ENCODE measurements at places on chromosomes 16 and 17.

DNA sequence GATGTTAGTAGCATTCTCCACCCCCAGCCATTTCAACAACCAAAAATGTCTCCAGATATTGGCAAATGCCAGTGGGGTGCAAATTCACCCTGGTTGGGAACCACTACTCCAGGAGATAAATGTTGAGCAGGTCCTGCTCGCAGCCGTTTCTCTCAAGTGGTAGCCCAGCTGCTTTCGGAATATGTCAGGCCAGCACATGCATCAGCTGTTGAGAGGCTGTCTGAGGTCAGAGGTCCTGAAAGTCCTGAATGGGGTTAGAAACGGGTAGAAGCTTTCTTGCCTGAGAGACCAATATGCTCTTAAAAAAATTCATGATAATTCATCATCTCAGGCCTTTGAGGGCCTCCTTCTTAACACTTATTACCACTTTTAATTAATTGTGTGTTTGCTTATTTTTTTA, 31.0 kb downstream of the TEKT5 start:
- DNase-seq: no peak

- no peak for DNase-seq
Measured at GRCh38 chr17:19673623-19674022, 25.1 kb downstream of the ALDH3A2 start.

DNA sequence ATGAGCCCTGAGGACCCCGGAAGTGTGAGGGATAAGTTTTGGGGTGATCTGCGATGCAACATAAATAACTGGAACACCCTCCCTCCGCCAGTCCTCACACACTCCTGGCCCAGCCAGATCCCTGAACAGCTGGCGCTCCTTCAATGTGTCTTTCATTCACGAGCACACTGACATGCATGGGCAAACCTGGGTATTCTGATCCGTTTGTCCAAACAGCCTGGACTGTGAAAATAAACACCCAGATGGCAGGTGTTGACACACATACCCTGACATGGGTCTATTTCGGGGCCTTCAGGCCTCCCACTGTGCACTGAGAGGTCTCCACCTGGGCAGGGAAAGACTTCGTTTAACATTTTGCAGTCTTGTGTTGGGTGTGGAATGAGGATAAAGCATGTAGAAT, 3.0 kb upstream of the CPNE2 start:
- DNase-seq: no peak

GRCh38 chr16:19929062-19929511, 44.4 kb upstream of the GPRC5B start:
- no peak for DNase-seq

GRCh38 chr16:67150047-67150832, 558 bp downstream of the B3GNT9 start:
- no peak for DNase-seq

- no peak for DNase-seq
Measured at GRCh38 chr17:59829217-59830006, 63.3 kb downstream of the TUBD1 start.

GRCh38 chr16:10245002-10245401, 62.8 kb upstream of the GRIN2A start:
- no peak for DNase-seq

- DNase-seq: no peak
Measured at GRCh38 chr16:57039148-57039812, 49.9 kb downstream of the NLRC5 start.

- no peak for DNase-seq
Measured at GRCh38 chr17:17456251-17456650, 20.5 kb upstream of the MED9 start.

DNA sequence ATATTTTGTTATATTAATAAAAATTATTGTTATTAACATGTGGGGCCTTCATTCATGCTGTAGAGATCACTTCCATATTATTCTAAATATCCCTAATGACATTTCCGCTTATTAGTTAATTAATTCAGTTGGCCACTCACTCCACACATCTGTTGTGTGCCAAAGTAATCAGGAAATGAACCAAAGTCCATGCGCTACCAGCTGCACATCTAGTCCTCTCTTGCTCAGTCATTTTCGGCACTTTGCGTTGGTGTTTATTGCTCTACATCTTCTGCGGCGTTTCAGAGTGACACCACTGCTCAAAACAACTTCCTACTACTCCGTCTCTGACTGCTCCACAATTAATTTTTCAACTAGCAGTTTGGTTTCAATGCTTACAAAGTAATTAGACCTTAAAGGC, 101.4 kb upstream of the ZFHX3 start:
- no peak for DNase-seq

- no peak for DNase-seq
Measured at GRCh38 chr16:9594946-9595345, 503.5 kb downstream of the HAPSTR1 start.

DNA sequence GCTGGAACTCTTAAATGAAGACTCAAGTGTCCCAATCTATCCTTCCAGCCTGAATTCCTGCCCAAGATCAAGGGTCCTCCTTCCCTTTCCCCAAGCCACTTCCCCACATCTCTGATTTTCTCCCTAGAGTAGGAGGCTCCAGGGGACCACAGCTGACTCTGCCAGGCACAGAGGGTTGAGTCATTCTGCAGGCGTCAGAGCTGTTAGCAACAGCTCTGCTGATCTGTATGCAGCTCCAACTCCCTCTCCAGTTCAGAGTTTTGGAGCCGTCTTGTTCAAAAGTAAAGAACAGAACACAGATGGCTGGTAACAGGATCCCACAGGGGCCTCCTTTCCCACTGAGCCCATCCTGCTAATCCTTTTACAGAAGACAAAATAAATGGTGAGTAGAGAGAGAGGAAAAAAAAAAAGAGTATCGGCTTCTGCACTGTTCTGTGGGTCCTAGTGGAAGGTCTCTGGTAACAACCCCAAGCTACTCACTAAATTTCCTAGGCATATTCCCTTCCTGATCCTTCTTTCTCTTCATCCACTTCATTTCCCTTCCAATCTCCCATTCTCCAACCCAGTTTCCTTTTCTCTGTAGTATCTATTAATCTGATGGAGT, 13.4 kb upstream of the TAOK1 start:
- peak; percentile 34 for DNase-seq

- DNase-seq: no peak
Measured at GRCh38 chr16:72787130-72787513, 260.8 kb downstream of the ZFHX3 start.

DNA sequence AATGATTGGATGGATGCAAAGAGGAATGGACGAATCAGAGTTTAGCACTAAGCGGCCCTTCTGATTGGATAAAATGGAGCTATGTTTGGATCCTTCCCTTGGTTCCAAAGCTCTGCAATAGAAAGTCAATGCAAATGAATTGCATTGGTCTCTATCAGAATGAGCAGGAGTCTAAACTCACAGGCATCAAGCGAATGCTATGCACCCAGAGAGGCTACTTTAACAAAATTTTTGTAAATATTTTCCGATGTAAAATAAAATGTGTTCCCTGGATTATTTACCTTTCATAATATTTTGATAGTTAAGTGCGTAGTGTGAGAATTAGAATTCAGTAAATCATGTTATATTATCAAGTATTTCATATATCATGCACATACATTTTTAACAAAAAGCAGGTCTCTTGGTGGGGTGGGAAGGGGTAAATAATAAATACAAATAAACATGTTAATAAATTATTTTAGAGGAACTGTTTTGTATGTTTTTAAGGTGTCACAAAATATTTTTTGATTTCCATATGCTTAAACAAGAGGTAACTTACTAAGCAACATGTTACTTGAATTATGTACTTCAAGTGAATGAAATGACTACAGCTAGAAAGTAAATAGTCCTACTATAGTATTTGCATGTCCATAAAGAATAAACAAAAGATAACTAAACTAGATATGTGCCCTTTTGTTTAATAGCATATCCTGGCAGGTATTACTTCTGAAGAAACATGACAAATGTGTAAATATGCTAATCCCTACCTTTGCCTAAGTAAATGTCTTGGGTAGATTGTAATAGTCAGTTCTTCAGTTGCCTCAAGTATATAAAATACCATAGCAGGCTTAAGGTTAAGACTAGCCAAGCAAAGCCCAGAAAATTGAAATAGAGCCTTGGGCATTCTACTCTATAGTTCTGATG, 4.4 kb upstream of the UNK start:
- no peak for DNase-seq

DNA sequence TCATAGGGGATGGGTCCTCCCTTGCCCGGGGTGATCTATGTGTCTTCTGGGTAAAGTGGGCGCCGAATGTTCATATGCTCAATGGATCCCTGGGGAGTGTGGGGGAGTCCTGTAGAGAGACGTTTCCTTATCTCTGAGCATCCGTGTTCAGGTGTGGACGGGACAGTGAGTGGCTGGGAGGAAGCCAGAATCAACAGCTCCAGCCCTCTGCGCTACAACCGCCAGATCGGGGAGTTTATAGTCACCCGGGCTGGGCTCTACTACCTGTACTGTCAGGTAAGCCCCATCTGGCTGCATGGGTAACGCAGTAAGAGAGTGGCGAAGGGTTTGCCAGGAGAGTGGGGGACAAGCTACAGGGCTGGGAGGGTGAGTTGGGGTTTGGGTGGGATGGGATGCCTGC, 1.9 kb upstream of the TNFSF13 start:
- DNase-seq: no peak

DNA sequence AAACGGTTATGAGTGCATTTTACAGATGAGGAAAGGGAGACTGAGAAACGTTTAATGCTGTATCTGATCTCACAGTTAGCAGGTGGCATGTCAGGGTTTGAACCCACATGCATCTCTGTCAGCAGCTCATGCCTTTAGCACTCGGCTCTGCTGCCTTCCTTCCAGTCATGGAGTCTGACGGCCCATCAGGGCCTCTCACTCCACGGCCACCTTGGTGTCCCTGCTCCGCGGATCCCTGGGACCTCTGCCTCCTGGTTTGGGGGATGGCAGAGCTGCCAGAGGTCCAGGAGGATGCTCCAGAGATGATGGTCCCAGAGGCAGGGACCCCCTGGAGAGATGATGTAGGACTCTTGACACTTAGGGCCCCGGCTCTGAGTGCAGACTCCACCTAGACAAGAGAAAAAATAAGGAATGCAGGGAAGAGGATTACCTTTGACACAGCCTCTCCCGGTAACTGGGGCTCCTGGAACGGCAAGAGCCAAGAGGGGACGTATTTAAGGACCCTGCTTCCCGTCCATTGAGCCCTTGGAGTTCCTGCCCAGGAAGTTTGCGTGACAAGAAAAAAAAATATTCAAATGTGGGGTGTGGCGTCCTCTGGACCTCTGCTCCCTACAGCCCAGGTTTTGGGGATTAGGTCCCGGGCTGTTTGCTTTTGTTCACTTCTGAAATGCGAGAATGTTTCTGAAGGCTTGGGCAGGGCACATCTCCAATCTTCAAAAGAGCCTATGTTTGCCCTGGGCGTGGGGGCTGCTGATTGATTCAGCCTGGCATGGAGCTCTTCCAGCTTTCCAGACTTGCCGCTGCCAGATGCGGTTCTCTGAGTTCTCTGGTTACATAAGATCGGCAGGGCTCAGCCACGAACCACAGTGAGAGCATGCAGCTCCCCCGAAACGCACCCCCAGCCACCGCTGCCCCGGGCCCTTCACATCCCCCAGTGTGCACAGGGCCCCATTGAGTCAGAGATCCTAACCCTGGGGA, at the start of gene ALDH3A1:
ALDH3A1 (minus strand) TSS at position 470 of the 978 bp plus-strand sequence. CDS start 3,169 bp downstream, outside the sequence.
- DNase-seq: no peak

DNA sequence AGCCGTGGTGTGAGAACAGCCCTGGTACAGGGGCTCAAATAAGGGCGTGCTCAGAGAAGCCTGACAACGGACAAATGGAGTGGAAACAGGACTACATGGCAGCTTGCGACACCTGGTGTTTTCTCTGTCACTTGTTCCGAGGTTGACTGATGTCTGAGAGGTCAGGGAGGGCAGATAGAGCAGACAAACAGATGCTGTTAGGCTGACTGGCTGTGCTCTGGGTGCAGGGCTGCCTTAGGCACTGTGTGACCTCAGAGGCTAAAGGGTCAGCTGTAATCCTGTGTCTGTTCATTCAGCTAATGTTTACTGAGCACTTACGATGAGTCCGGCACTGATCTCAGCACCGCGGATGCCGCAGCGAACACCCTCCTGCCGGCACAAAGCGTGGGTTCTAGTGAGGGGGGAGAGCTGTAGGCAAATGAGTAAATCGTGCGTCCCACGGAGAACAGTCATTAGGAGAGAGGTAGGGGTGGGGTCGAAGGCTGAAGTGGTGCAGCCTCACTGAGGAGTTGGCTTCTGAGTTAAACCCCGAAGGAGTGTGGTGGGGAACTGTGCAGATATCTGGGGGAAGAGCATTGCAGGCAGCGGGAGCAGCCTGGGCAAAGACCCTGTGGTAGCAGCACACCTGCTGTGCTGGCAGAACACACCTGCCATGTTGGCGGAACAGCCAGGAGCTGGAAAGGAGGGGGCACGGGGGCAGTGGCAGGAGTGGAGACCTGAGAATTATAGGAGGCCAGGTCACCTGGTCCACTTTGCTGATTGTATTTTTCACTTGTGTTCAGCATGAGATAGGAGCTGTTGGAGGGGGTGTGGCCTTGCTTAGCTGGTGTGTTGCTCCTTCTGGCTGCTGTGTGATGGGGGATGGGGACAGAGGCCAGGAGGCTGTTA, 35.0 kb downstream of the GPT2 start:
- no peak for DNase-seq

DNA sequence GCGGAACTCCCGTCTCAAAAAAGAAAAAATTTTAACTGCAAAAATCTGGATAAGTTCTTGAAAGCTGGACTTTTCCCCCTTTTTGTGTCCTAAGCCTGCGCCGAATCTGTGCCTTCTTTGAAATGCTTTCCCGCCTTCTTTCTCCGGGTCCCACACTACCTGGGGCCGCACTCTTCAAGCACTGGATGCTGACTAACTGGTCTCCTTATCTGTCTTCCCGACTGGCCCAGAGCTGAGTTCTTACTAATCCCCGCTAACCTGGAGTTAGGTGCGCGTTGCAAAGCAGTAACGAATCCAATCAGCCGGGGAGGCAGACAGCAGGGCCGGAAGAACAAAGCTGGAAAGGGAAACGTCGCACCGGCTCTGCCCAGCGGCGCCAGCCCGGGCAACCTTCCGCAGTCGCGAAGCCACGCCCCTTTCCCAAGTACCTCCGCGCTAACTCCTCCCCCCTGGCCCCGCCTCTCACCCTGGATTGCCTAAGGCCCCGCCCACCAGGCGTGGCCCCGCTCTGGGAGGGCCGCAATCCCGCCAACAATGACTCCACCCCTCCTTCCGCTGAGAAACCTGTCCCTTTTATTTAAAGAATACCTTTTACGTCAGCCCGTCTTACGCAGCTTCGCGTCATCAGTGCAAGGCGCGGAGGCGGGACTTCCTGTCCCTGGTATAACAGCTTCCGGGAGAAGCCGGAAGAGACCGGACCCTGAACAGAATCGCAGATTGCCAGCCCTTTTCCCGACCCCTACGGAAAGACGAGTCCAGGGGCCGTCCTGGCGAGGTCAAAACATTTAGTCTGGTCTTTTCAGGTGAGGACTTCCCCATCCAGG, at the start of gene TMUB2:
TMUB2 (plus strand) TSS at position 666 of the 824 bp plus-strand sequence. CDS start 737 bp downstream, outside the sequence.
- peak; percentile 98 for DNase-seq

- DNase-seq: no peak
Measured at GRCh38 chr17:69444023-69444422, 29.5 kb downstream of the MAP2K6 start.

Data from C1 segment of cervical spinal cord (tissue), 14 donors.